Sigmoid colon (tissue), 7 donors: ENCODE measurements at places on chromosomes 12 and 14. TPM values are rescaled to one million over a fixed set of nuclear protein-coding genes. Genes with fewer than 3 reads are reported as not detected.

Gene C14orf132
- 4.3 TPM for polyA plus RNA-seq

Gene ANKRD33
- polyA plus RNA-seq: 0.16 TPM

Gene BDKRB2
- 6.0 TPM for polyA plus RNA-seq

Gene FAM186B
- polyA plus RNA-seq: not detected

Gene IL31
- not detected for polyA plus RNA-seq

Gene TTC9
- not detected for polyA plus RNA-seq

Gene CLEC14A
- 12.2 TPM for polyA plus RNA-seq

Gene ASCL1
- polyA plus RNA-seq: 0.09 TPM

Gene GPR84
- 0.92 TPM for polyA plus RNA-seq

Gene GPRC5D
- 0.16 TPM for polyA plus RNA-seq

Gene PRH2
- not detected for polyA plus RNA-seq

Gene ANKS1B
- 1.0 TPM for polyA plus RNA-seq

GRCh38 chr12:52436000-52436827, 2.0 kb upstream of the KRT75 start:
- DNase-seq: no peak

GRCh38 chr14:68247676-68248268, 428.2 kb downstream of the RAD51B start:
- peak; percentile 80 for DNase-seq

GRCh38 chr14:72699443-72699842, 194.5 kb downstream of the DPF3 start:
- no peak for DNase-seq

DNA sequence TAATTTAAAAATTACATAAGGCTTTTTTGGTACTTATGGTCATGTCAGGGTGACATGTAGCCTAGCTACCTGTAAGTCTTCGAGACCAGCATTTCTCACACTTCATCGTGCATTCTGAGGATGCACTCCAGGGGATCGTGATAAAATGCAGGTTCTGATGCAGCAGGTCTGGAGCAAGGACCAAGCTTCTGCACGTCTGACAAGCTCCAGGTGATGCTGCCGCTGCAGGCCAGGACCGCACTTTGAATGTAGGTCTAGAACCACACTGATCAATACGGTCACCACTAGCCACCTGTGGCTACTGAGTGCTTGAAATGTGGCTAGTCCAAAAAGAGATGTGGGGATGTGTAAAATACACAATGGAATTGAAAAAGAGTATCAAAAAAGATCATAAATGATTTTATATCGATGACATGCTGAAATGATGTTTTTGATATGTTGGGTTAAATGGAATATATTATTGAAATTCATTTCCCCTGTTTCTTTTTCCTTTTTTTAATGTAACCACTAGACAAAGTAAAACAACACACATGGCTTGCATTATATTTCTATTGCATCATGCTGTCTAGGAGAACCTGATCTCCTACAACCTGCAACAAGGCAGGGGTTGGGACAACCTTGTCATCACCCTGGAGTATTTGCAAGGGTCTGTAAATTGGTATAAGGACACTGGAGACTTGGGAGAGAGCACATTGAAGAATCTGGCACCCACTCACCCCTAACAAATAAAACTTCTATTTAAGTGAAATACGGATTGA, 142.4 kb downstream of the DPF3 start:
- DNase-seq: no peak

- DNase-seq: no peak
These were observed 446.5 kb downstream of the ADAMTS20 start for GRCh38 chr12:43105426-43105981.

GRCh38 chr14:101076451-101077198, 173.1 kb upstream of the RTL1 start:
- DNase-seq: peak; percentile 52

DNA sequence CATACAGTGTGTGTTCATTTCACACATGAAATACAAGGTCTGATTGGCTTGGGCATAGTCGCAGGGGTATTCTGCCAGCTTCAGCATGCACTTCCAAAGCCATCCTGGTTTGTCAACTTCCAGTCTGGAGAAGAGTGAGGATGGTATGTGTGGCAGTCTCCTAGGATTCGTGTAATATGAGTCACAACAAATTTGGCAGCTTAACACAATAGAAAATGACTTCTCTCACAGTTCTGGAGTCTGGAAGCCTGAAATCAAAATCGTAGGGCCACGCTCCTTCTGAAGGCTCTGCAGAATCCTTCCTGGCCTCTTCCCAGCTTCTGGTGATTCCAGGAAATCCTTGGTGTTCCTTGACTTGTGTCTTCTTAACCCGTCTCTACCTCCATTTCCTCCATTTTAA, 167.5 kb downstream of the PPM1H start:
- DNase-seq: no peak

DNA sequence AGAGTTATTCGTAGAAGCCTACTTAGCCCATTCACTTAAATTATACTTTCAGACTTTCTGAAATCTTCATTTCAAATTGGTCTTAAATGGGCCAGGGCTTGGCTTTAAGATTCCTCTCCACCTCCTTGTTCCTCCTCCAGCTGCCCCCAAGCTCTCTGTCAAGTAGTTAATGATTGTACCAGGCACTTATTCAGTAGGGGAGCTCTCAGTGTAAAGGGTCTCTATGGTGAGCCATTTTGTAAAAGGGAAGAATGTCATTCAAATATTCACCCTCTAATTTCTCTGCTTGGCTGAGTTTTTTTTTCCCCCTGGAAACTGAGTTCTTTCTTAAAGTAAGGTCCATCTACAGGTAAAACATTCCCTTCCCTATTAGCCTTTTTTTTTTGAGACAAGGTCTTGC, 96.6 kb downstream of the SUDS3 start:
- DNase-seq: no peak

DNA sequence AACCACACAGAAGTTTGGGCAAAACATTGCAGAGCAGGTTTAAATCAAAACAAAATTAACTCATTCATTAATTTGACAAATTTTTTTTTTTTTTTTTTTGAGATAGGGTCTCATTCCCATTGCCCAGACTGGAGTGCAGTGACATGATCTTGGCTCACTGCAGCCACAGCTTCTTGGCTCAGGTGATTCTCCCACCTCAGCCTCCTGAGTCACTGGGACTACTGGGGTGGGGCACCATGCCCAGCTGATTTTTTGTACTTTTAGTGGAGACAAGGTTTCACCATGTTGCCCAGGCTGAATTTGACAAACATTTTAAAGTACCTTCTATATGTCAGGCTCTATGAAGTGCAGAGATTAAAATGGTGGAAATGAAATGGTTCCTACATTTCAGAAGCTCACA, 257.1 kb upstream of the NPAS3 start:
- no peak for DNase-seq

DNA sequence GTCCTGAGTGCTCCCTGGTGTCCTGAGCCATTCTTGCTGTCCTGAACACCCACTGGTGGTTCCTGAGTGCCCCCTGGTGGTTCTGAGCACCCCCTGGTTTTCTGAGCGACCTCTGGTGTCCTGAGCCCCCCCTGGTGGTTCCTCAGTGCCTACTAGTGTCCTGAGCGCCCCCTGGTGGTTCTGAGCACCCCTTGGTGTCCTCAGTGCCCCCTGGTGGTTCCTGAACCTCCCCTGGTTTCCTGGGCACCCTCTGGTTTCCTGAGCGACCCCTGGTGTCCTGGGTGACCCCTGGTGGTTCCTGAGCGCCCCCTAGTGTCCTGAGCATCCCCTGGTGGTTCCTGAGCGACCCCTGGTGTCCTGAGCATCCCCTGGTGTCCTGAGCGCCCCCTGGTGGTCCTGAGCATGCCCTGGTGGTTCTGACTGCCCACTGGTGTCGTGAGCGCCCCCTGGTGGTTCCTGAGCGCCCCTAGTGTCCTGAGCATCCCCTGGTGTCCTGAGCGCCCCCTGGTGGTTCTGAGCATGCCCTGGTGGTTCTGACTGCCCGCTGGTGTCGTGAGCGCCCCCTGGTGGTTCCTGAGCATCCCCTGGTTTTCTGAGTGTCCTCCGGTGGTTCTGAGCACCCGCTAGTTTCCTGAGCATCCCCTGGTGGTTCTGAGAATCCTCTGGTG, 473.1 kb downstream of the TMEM121 start:
- no peak for DNase-seq

- DNase-seq: no peak
These were observed 55.2 kb downstream of the PELI2 start for GRCh38 chr14:56173365-56173922.
